ENCODE measurements at places on chromosomes 5 and 9. TPM values are rescaled to one million over a fixed set of nuclear protein-coding genes. Genes with fewer than 3 reads are reported as not detected.

The PCDHGA11 gene
- 6.2 TPM for total RNA-seq

The RASEF gene
- total RNA-seq = 0.33 TPM

The GTF2H2 gene
- total RNA-seq = 18.9 TPM

The ARAP3 gene
- 6.3 TPM for total RNA-seq

The PROB1 gene
- 1.2 TPM for total RNA-seq

The TMEFF1 gene
- 0.39 TPM for total RNA-seq

The TGFBI gene
- 6,762 TPM for total RNA-seq

The UNC13B gene
- total RNA-seq = 5.1 TPM

The ADGRD2 gene
- total RNA-seq = not detected

The DNAH5 gene
- 0.39 TPM for total RNA-seq

The STOML2 gene
- 182 TPM for total RNA-seq

The GCNT4 gene
- total RNA-seq = 7.5 TPM

The FOXD4L4 gene
- total RNA-seq = 0.43 TPM

The TLX3 gene
- not detected for total RNA-seq

The OLFM1 gene
- 0.39 TPM for total RNA-seq

The ST8SIA4 gene
- total RNA-seq = 7.5 TPM

The TXNDC8 gene
- total RNA-seq = not detected

The GFI1B gene
- under 0.01 TPM for total RNA-seq

The FRMD3 gene
- 0.98 TPM for total RNA-seq

The IFNA8 gene
- total RNA-seq = not detected

The NIM1K gene
- total RNA-seq = 0.33 TPM

The KCTD16 gene
- 0.65 TPM for total RNA-seq

The IGIP gene
- total RNA-seq = 4.8 TPM

The CCDC152 gene
- 0.39 TPM for total RNA-seq

The SGCD gene
- under 0.01 TPM for total RNA-seq

The PCA3 gene
- total RNA-seq = 0.39 TPM

The RNF145 gene
- 73.0 TPM for total RNA-seq

The HSPB3 gene
- not detected for total RNA-seq

The MYMK gene
- total RNA-seq = not detected

The PFN3 gene
- total RNA-seq = not detected

The SLC27A6 gene
- total RNA-seq = 86.0 TPM

The TPPP gene
- not detected for total RNA-seq

The LCN1 gene
- not detected for total RNA-seq

The OR1J2 gene
- not detected for total RNA-seq

The LRRC8A gene
- total RNA-seq = 27.5 TPM

The IFNK gene
- not detected for total RNA-seq

The TRPM6 gene
- not detected for total RNA-seq

The PRDM9 gene
- not detected for total RNA-seq

The GFPT2 gene
- 4.3 TPM for total RNA-seq

The LCNL1 gene
- not detected for total RNA-seq

The PLPP7 gene
- not detected for total RNA-seq

The PCDHA9 gene
- under 0.01 TPM for total RNA-seq

The HTR1A gene
- not detected for total RNA-seq

The SLC6A18 gene
- total RNA-seq = not detected

The ORM1 gene
- total RNA-seq = not detected

The SMIM27 gene
- total RNA-seq = 5.9 TPM

The C1QTNF2 gene
- total RNA-seq = 0.11 TPM

The ARHGEF28 gene
- 0.33 TPM for total RNA-seq

The CERCAM gene
- total RNA-seq = 400 TPM

The PHF24 gene
- total RNA-seq = 0.39 TPM

The CORO2A gene
- total RNA-seq = 2.0 TPM

The SOX30 gene
- total RNA-seq = not detected

The F12 gene
- total RNA-seq = 7.9 TPM

The LAMC3 gene
- total RNA-seq = 0.39 TPM

The LCN6 gene
- not detected for total RNA-seq
